ENCODE measurements at places on chromosomes 4 and X. TPM values are rescaled to one million over a fixed set of nuclear protein-coding genes. Genes with fewer than 3 reads are reported as not detected.

- no peak for DNase-seq
Observed at GRCh38 chr4:140928880-140929279, 172.7 kb upstream of the TBC1D9 start.

GRCh38 chr4:159495515-159496236 is 392.8 kb downstream of the RAPGEF2 start:
- no peak for DNase-seq

DNA sequence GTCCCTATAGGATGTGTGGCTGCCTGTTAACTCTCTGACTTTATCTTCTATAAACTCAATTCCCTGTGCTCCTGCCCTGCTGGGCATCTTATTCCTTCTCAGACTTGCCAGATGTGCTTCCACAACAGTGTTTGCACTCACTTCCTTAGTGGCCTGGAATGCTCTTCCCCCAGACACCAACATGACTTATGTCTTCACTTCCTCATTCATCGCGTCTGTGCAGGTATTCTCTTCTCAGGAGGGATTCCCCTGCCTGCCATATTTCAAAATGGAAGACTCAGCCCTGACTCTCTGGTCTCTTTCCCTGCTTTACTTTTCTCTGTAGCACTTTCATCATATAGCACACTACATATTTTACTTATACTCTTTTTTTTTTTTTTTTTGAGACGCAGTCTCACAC is 344.0 kb downstream of the CENPC start:
- no peak for DNase-seq

The PABPC1L2A gene
- 0.06 TPM for polyA plus RNA-seq

DNA sequence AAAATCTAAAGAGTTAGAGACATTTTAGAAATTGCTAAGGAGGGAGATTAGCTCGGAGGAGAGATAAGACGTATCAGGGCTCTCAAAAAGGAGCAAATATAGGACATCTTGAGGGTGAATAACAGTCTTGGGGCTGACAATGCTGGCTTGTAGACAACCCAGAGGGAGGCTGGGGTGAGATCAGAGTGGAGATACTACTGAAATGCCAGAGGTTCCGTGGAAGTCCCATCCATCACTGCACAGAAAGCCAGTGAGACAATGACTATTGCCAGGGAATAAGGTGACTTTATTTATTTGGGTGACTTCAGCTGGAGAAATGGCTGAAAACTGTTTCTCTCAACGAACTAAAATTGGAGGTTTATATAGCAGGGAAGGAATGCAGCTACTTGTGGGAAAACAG is 838.1 kb upstream of the AGA start:
- DNase-seq: no peak

DNA sequence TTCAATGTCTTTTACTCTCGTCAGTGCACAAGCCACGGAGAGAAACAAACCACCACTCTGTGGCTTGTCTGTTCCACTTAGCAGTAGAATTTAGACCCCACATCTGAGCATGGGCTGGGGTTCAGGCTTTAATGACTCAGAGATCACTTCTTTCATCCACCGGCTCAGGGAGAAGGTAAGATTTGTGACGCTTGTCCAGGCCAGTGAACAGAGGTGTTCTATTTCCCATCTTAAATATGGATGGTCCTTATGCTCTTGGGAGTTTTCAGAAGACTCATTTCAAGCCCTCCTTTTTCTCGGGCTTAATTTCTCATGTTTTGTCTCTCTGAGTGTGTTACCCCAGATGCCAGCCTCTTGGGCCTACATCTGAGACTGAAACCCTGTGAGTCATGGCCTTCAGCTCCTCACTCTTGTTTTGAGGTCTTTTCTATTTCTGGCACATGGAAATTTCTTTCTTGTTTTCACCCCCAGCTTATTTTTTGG is 127.4 kb upstream of the SFRP2 start:
- no peak for DNase-seq

GRCh38 chr4:11469650-11470437 is 41.1 kb upstream of the HS3ST1 start:
- no peak for DNase-seq

DNA sequence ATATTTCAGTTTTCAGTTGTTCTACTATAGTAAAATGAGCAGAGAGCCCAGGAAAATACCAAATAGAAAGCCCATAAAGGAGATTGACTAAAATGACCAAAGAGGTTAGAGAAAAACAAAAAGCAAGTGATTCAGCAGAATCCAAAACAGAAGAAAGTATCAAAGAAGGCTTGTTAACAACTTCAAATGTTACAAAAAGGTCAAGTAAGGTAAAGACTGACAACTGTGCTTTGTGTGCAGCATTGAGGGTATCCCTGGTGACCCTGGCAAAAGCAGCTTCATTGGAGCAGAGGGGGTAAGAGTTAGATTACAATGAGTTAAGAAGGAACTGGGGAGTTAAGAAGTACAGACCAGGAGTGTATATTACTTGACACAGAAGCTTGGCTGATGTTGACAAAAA is 317.9 kb downstream of the OPHN1 start:
- DNase-seq: no peak

DNA sequence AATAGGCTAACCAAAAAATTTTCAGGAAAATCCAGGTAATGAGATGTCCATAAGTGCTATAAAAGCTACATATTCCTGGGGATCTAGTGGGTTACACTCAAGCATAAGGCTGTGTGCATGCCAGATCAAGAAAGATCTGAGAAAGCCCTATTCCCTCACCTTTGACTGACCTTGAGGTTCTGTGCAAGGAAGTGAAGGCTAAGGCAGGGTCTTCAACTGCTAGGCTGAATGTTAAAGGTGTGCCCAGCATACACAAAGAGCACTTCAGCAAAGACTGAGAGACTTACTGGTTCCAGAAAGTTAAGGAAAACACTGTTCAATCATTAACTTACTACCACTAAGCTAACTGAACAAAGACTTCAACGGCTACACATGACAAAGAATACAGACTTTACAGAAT is 269.7 kb downstream of the GPC3 start:
- DNase-seq: no peak

- peak; percentile 9 for DNase-seq
Observed at GRCh38 chrX:30637874-30638815, 15.1 kb upstream of the GK start.

The CENPE gene
- polyA plus RNA-seq: 5.9 TPM

The CABS1 gene
- polyA plus RNA-seq: not detected

GRCh38 chr4:159070742-159071141 is 32.1 kb upstream of the RAPGEF2 start:
- DNase-seq: no peak

Measured in large intestine (tissue), 12 donors.